ENCODE measurements at places on chromosomes 7 and 10.

- DNase-seq: no peak
These were observed 24.0 kb upstream of the GPNMB start for GRCh38 chr7:23222439-23223030.

GRCh38 chr7:95682913-95683312 is 86.6 kb upstream of the PDK4 start:
- DNase-seq: no peak

DNA sequence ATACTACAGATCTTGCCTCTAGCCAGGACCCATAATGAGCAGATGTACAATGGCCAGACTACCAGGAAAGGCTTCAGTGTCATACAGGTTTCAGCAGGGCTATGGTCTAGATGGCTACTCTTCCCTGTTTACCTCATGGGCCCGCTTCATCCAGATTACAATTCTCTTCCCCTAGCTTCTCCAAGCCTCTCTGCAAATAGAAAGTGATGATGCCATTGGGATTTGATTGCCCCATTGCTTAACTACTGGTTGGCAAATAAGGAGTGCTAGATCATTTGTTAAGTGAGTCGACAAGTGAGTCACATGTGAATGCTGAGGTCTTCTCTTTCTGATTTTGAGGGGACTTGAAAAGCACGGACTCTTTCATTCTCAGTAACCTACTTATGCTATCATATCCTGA is 361.5 kb upstream of the LRRTM3 start:
- DNase-seq: no peak

DNA sequence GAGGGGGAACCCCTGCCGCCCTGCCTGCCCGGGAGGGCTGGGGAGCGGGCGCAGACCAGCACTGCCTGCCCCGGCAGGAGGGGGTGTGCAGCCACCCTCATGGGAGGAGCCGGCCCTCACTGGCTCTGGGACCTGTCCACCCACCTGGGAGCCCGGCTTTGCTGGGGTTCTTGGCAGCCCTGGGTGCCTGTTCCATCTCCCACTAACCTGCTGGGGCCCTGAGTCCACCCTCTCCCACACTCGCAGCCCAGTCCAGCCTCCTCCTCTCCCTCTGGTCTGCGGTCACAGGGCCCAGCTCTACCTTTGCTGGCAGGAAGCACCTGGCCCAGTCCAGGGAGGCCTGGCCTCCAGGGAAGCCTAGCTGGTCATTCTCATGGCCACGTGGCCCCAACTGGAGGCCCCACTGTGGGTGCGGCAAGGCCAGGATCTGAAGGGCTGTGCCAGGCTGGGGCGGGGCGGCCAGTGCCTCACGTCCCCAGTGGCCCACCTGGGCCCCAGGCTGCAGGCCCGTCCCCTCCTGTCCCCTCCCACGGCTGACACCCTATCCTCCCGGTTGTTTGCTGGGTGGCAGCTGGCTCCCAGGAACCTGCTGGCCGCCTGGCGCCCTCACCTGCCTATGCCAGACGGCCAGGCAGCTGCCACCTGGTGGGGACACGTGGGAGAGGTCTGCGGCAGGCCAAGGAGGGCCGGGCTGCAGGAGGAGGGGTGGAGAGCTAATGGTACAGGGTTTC is at the start of gene TMEM184A:
TMEM184A (minus strand) TSS at position 393 of the 731 bp plus-strand sequence. CDS start 721 bp downstream, outside the sequence.
- peak; percentile 65 for DNase-seq

- no peak for DNase-seq
These were observed 46.6 kb downstream of the C1GALT1 start for GRCh38 chr7:7228967-7229366.

- DNase-seq: no peak
These were observed 29.3 kb downstream of the DYNC2I1 start for GRCh38 chr7:158885624-158886023.

- DNase-seq: no peak
These were observed 33.6 kb upstream of the RAPGEF5 start for GRCh38 chr7:22390516-22390915.

- DNase-seq: no peak
These were observed 54.2 kb downstream of the METTL2B start for GRCh38 chr7:128530855-128531104.

DNA sequence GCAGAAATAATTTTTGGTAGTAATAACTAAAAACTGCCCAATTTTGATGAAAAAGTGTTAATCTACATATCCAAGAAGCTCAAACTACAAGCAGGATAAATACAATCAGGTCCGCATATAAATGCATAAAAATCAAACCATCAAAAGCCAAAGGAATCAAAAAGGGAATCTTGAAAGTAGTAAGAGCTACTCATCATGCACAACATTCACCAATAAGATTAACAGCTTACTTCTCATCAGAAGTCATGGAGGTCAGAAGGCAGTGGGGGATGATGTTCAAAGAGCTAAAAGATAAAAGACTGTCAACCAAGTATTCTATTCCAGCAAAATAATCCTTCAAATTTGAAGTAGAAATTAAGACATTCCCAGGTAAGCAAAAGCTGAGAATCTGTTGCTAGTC is 76.4 kb downstream of the CRPPA start:
- DNase-seq: no peak

DNA sequence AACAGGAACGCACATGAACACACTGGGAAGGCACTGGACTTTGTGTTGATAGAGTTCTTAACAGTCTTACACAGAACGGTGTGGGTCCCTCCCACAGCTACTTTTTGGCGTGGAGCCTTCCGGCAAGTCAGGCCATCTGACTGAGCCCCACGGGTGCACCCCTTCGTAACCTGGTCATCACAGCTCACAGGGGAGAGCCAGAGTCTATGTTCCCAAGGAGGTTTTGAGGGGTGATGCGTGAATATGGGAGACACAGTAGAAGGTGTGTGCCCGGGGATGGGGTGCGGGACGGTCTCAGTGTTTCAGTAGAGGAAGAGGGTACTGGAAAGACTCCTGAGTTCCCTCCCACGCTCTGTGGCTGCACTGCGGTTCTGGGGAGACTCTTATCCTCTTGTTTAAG is 291.7 kb downstream of the DNAJB6 start:
- DNase-seq: no peak

GRCh38 chr10:130072247-130072646 is 38.4 kb downstream of the C10orf143 start:
- DNase-seq: no peak

DNA sequence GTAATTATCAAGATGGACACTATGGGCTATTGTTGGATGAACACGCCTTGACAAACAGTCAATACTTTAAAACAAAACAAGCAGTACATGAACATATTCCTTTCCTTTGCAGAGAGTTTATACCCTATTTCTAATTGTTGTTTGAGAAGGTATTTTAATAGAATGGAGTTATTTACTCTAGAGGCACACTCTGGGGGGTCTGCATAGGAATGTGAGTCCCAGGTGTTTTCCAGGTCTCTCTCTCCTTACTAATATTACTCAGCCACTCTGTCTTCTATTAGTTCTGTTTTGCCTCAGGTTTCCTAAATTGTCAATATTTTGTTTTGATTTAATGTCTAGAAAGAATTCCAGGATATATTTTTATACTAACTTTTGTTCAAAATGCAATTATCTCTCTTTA is 1091.4 kb downstream of the CNTNAP2 start:
- no peak for DNase-seq

DNA sequence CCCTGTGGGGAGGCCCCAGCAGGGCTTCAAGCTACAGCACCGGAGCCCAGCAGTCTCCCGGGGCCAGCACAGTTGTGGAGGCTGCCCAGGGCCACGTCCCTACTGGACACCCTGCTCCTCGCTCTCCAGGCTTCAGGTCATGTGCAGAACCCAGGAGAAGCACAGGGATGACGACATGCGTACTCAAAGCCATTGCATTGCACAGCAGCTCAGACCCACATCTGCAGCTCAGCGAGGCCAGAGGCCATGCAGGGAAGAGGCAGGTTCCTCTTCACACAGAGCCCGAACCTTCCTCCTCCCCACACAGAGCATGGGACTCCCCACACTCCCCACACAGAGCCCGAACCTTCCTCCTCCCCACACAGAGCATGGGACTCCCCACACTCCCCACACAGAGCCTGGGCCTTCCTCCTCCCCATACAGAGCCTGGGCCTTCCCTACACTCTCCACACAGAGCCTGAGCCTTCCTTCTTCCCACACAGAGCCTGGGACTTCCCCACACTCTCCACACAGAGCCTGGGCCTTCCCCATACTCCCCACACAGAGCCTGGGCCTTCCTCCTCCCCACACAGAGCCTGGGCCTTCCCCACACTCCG is 12.3 kb downstream of the CFAP46 start:
- peak; percentile 38 for DNase-seq

DNA sequence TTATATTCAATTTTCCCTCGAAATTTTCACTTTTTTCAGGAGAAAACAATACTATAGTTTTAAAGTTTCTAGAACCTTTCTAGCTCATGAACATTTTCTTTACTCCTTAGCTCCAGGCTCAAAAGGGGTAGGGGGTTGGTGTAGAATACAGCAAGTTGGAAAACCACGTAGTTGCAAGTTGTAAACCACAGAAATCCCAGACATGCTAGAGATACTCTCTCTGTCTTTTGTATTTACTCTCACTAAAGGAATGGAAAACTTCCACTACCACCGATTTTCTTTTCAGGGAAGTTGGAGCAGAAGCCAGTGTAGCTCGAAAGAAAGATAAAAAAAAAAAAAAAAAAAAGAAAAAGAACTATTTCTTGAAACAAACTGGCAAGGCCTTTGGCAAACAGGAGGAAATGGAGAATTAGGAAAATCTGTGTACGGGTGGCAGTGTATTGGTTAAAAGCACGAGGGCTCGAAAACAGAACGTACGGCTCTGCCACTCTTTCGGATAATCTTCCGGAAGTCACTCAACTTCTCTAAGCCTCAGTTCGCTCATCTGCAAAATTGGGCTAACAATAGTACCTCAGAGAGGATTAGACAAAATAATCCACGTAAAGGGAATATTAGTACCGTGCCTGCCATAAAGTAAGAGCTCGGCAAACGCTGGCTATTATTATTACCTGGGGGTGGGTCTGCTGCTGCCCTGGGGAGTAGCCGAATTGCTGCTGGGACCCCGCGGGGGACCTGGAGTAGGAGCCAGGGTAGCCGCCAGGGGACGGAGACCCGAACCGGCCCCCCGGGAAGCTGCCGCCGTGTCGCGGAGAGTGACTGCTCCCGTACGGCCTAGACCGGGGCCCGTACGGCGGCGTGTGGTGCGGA is 628 bp downstream of the MPLKIP start:
- DNase-seq: peak; percentile 16

DNA sequence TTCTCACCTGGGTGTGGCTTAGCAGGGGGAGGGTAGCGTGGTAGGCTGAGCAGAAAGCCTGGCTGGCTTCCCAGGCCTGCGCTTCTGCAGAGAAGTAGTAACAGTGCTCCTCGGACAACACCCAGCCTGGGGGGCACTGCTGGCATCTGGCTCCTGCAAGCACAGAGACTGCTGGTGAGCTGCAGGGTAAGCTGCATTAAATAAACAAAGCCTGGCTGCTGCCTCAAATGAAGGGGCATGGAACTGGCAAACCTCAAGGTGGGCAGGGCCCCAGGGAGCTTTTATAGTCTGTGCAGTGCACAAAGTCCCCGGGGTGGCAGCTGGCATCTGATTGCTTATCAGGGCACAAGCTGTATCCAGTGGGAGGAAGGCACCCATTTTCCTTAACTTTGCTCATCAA is 3.9 kb downstream of the KLRG2 start:
- no peak for DNase-seq

GRCh38 chr7:151777495-151777880 is 99.4 kb downstream of the PRKAG2 start:
- no peak for DNase-seq

DNA sequence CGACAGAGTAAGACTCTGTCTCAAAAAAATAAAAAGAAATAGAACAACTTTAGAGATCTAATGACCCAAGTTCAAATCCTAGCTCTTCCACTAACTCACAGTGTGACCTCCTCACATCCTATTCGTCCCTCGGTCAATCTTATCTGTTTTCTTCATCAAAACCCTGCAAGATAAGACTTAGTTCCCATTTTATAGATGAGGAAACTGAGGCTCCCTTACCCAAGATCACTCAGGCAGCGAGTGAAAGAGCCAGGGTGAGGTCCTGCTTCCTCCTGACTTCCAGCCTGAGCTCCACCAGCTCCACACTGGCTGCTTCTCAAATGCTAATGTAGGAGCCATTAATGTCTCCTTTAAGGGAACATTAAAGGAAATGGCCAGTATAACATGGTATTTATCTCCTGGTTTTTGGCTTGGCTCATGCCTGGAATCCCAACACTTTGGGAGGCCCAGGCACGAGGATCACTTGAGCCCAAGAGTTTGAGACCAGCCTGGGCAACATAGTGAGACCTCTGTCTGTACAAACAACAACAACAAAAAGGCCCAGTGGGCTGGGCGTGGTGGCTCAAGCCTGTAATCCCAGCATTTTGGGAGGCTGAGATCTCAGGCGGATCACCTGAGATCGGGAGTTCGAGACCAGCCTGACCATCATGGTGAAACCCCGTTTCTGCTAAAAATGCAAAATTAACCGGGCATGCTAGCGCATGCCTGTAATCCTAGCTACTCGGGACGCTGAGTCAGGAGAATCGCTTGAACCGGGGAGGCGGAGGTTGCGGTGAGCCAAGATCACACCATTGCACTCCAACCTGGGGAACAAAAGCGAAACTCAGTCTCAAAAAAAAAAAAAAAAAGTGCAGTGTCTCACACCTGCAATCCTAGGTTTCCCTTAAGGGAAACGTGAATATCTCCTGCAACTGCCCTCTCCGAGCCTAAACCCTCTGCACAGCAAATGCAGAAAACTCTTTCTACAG is 3.4 kb upstream of the RHBDD2 start:
- no peak for DNase-seq

Data from activated CD8-positive, alpha-beta T cell treated with anti-CD3 and anti-CD28 coated beads for 36 hours (primary cell).